Stimulated activated CD4-positive, alpha-beta T cell treated with anti-CD3 and anti-CD28 coated beads, Interleukin-1b, Interleukin-23, amount 100 ng/mL, for 24 hours (primary cell): ENCODE measurements at places on chromosomes 7 and 10.

DNA sequence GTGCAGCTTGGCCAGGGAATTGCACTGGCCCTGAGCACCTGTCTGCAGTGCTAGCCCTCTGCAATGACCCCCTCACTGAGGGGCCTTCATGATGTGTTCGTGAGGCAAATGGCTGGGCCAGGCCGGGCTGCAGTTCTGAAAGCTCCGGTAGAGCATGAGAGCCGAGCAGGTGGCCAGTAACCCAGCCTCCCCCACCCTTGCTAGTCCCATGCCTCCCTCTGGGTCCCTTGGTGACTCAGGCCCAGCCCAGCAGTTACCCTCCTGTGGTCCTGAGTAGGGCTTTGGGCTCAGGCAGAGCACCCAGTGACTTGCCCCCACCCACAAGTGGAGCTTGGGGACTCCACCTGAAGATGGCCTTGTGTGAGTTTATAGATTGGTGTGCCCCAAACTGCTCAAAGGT, 16.1 kb upstream of the CSGALNACT2 start:
- DNase-seq = no peak

- no peak for DNase-seq
Measured at GRCh38 chr7:40492946-40493345, 358.1 kb downstream of the SUGCT start.

GRCh38 chr7:141999058-141999623, 3.5 kb downstream of the MGAM start:
- DNase-seq = no peak

- DNase-seq = no peak
Measured at GRCh38 chr7:107712896-107713295, 31.0 kb upstream of the CBLL1 start.

DNA sequence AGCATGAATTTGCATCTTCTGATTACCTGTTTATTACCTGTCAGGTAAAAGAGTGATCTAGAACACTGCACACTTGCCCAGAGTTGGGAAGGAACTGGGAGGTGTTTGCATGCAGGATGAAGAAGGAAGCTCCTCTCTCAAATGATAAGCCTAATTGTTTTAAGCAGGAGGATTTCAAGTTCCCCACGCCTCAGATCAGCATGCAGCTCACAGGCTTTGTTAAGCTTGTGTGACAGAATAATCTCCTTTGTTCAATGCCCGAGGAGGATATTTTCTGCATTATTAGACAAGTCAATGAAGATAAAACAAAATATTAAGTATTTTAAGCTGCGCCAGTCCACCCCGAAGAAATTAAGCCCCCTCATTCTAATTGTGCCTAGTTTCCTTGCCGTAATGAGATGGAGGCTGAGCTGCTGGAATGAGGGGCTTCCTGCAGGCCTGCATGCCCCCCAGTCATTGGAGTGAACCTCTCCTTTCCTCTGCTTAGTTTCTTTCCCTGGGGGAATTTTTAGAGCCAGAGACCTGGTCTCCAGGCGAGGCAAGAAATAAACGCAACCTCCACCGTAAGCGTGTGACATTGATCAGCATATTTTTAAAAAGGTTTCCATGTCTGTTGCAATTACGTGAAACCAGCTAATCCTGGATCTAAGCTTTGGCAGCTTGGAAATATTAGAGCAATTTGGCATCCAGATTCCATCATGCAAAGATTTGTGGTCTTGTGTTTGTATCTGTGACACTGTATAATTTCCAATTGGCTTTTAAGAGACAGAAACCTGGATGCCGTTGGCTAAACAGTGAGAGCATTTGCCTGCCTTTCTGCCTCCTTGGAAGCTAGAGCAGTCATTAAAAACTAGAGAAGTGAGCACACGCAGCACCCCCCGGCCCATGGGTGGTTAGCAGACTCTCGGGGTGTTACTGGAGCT, 376.0 kb downstream of the GALNT17 start:
- no peak for DNase-seq

DNA sequence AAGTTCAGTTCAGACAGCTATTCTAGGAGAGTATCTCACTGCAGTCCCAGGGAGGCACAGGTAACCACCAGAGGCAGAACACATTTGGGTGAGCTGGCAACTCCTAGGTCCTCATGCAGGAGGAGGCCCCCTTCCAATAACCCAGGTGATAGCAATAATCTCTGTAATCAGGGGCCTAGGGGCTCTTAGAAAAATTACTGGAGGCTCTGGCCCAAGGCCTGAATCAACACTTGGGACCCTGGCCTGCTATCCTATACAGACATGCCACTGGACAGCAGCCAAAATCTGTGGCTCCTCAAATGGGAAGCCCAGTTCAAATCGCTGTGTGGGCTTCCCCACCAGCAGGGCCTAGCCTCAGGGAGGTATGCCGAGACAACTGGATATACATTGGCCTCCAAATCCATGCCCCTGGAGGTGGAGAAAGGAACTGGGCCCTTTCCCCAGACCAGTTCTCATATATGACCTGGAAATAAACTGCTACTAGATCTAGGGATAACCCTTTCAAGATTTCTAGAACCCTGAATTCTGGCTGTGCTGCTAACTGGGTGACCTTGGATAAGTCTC, 1.6 kb downstream of the AVPI1 start:
- no peak for DNase-seq

DNA sequence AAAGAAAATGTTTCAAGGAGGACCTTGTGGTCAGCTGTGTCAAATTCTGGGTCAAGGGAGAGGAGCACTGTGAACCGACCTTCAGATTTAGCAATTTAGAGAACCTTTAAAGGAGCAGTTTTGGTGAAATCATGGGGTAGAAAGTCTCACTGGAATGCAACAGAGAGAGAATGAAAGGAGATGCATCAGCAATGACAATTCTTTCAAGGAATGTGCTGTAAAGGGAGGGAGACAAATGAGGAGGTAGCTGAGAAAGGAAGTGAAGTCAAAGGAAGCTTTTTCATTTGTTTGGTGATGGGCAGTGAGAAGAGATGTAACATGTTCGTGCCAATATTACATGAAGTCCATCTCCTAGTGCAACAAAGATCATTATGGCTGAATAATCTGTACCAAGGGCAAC, 166.0 kb downstream of the TSPAN12 start:
- DNase-seq = no peak

GRCh38 chr10:6978187-6978627, 398.1 kb upstream of the PRKCQ start:
- DNase-seq = no peak

- DNase-seq = no peak
Measured at GRCh38 chr10:50367732-50368131, 116.4 kb upstream of the ASAH2 start.

DNA sequence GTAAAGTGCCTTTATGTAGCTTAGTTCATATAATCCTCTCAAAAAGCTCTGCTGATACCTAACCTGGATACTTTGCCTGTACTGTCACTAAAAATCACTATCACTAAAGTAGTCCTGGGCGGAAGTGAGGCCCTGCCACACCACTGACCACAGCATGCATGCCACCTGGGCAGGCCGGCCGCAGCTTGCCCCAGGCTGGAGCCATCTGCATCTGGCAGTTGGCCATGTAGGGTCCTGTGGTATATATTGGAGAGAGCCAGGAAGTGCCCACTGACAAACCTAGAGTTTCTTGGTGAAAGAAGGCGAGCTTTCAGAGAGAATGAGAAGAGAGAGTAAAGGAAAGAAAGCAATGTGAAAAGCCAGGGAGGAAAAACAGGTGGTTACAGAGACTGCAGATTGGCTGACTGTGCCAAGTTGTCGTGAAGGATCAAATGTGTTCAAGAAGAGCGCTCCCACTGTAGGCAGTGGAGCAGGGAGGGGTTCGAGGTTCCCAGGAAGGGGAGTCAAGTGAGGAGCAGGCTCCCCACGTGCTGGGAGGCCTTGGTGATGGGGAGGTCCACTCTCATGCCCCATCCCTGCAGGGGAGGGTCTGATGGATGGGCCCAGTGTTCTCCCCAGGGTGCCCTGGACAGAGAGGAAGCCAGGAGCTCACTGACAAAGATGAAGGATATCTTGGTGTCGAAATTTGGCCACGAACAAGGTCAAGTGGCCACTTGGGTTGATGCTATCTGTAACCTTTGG, 13.6 kb downstream of the LOXL4 start:
- DNase-seq = no peak

DNA sequence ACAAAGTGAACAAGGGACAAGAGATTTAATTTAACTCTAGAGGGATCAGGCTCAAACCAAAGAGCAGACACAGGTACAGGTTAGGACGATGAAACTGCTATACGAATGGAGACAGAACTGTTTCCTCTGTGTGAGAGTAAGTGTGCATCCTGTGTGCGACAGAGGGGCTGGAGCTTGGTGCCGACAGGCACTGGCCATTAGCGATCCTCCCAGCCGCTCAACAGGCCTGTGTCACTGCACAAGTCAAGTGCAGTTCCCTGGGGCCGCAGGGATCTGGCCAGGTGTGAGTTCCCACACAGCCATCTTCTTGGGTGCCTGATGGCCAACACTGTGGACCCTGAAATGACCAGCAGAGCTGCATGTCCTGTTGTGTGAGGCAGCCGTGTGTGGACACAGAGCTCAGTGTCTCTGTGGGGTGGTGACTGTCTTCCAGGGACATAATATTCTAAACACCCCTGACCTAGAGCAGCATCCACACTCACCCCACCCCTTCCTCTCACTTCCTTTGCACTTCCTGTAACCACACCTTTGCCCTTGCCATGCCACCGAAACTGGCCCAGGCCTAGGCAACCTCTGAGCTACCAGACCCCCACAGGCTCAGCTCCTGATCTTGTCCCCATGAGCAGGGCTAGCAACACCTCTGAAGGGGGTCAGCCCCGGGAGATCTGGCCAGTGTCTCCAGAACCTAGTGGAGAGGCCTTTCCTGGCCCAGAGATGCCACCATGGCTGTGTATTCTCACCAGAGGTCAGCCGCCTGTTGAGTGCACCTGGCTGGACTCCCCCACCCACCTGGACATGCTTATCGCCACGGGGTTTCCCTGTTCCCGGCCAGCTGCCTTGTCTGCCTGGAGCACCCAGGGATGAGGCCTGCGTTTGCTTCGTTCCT, 11.7 kb upstream of the TBRG4 start:
- no peak for DNase-seq

DNA sequence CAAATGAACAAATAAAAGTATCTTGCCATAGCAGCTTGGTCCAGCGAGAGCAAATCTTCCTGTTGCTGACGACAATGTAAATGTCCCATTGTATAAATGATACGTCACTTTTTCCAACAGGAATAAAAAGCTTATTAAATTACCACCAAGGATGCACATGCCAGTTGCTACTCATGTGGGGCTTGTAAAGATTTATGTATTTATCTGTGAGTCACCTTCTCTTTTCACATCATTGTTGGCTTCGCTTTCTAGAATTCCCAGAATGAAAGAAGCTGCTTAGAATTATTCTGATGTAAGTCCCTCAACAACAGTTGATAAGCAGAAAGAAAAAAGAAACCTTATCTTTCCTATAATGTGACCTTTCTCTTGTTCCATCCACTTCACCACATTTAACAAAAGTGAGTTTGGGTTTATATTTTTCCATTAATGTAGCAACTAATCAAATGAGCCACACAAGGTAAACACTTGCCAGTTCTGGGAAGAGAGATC, 22.4 kb downstream of the DNAJC12 start:
- DNase-seq = no peak

- DNase-seq = no peak
Measured at GRCh38 chr7:68505721-68506120, 1092.6 kb upstream of the AUTS2 start.

DNA sequence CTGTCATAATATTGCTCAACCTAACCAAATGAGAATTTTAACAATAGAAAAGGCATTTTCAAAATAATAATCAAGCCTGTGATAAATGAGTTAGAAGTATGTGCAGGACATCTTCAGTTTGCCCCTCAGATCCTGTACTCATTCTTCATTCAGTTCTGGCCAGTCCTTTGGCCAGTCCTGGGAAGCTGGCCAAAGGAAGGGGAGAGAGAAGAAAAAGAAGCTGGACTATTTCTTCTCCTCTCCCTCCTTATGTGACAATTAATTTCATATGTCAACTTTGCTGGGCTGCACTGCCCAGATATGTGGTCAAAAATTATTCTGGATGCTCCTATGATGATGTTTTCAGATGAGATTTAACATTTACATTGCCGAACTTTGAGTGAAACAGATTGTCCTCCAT, 31.6 kb upstream of the ITGB8 start:
- no peak for DNase-seq

DNA sequence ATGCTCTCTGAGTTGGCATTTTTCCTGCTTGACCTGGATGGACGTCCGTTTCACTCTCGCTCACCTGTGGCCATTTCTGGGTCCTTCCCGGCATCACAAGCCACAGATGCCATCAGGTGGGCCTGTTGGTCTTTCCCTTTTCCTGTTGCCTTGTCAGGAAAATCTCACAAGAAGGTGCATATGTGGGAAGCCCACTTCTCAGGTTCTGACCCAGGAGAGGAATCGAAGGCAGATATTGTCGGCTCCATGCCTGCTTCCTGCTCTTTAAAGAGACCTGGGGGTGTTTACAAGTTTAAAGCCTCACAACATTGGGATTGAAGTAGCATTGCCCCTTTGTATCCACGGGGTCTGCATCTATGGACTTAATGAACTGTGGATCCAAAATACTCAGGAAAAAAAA, 357.9 kb downstream of the RPS24 start:
- no peak for DNase-seq

GRCh38 chr10:79184145-79184625, 115.4 kb downstream of the ZMIZ1 start:
- no peak for DNase-seq

- no peak for DNase-seq
Measured at GRCh38 chr10:6612371-6612770, 32.3 kb upstream of the PRKCQ start.

DNA sequence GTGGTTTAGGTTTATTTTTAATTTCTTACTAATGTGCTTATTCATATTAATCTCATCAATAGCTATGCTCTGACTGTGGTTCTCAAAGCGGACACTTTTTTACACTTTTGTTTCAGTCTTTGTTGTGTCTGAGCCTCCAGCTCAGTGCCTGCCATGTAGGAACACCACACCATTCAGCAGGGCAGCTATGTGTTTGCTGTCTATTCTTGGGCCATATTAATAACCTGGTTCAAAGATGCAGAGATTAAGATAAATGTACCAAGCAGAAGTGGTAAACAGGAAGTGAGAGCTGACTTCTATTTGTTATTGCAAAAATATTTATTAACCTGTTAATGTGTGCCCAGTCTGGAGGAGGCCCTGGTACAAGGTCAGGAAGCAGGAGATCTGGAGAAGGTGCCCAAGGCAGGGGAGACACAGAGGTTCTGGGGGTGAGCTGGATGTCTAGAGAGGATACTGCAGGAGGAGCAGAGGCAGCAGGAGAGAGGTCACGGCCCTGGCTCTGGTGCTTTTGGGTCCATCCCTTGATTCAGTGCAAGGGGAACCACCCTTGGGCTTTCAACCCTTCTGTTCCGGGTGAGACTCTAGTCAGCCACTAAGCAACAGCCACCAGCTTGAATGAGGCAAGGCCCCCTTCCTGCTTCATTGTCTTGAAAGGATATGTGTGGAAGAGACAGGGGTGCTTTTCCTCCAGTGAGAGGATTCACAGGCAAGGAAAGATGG, 1.9 kb downstream of the TBXAS1 start:
- no peak for DNase-seq

- DNase-seq = no peak
Measured at GRCh38 chr7:137880432-137880831, 33.7 kb upstream of the DGKI start.

GRCh38 chr7:101615446-101615845, 13.7 kb downstream of the MYL10 start:
- DNase-seq = no peak
